Activated CD4-positive, CD25-positive, alpha-beta regulatory T cell (primary cell): ENCODE measurements at places on chromosomes 3 and 15.

- no peak for DNase-seq
Measured at GRCh38 chr3:52490939-52491526, 4.1 kb upstream of the STAB1 start.

GRCh38 chr15:63212050-63213004 is 22.9 kb downstream of the RAB8B start:
- DNase-seq: no peak

DNA sequence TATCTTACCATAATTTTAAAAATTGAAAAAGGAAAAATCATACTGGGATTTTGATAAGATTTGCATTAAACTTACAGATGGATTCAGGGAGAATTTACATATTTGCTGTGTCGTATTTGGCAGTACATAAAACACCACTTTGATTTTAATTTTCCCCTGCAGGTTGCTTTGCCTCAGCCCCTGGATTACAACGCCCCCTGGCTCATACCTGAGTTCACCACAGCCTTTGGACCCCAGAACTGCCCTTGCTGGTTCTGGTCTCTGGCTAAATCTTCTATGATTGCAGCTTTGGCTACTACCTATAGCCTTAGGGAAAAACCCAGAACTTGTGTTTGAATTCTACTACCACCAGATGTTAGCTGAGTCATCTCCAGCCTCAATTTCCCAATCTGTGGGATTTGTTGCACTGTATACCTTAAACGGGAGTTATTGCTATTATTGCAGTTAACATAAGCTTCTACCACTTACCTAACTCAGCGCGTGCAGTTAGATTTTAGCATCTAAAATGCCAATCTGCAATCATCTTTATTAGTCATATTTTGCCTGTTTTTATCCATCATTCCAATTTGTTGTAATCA is 315.7 kb upstream of the GADL1 start:
- no peak for DNase-seq

DNA sequence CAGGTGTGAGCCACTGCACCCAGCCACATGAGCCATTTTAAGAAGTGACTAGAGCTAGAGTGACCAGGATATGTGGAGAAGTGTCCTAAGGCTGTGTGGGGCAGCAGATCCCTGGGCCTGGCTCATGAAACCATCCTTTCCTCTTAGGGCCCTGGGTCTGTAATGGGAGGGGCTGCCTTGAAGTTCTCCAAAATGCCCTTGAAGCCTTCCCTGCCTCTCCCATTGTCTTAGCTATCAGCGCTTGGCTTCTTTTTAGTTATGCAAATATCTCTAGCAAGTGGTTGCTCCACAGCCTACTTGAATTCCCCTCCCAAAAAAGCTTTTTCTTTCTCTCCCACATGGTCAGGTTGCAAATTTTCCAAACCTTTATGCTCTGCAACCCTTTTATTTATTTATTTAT is 112.4 kb upstream of the SPATA16 start:
- no peak for DNase-seq

GRCh38 chr3:57876632-57877031 is 120.5 kb downstream of the SLMAP start:
- no peak for DNase-seq

- DNase-seq: no peak
Measured at GRCh38 chr3:196948442-196949284, 6.3 kb upstream of the NCBP2 start.

GRCh38 chr3:124768812-124769211 is 38.6 kb downstream of the UMPS start:
- no peak for DNase-seq

GRCh38 chr3:23480329-23480714 is 277.2 kb downstream of the UBE2E2 start:
- DNase-seq: no peak

- DNase-seq: no peak
Measured at GRCh38 chr3:2838546-2839157, 271.5 kb downstream of the IL5RA start.

DNA sequence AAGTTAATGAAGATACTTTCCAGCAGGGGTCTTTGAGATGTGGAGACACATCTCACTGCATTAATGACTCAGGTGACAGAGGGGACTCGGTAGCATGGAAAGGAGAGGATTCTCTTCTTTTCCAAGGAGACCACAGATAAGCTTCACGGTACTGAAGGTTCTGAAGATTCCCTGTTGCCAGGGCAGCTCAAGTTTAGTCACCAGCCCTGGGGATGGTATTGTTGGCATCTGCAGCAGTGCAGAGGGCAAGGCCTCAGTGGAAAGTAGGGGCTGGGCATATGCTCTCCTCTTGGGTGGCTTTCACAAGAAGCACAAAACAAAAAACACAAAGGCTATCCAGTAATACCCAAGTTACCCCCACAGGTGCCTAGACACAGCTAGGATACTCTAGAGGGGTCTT is 38.0 kb upstream of the MRPL3 start:
- no peak for DNase-seq

GRCh38 chr3:30578986-30579579 is 27.3 kb upstream of the TGFBR2 start:
- no peak for DNase-seq

DNA sequence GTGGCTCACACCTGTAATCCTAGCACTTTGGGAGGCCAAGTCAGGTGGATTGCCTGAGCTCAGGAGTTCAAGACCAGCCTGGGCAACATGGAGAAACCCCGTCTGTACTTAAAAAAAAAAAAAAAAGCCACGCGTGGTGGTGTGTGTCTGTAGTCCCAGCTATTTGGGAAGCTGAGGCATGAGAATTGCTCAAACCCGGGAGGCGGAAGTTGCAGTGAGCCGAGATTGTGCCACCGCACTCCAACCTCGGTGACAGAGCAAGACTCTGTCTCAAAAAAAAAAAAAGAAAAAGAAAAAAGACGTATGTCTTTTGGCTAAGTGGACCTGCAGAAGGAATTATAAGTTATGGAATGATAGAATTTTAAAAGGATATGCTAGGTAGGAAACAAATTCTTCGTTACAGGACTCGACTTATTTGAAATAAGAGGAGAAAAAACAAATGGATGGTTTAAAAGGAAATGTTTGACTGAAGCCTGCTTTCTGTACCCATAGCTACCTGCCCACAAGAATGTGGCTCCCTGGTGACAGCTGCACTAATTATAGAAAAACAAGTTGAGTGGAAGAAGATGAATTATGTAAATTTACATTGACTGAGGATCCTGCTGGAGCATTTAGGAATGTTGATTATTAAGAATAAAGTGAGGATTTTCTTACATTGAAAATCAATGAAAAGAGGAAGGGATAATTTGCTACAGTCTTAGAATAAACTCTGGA is 36.0 kb upstream of the SKIL start:
- no peak for DNase-seq

DNA sequence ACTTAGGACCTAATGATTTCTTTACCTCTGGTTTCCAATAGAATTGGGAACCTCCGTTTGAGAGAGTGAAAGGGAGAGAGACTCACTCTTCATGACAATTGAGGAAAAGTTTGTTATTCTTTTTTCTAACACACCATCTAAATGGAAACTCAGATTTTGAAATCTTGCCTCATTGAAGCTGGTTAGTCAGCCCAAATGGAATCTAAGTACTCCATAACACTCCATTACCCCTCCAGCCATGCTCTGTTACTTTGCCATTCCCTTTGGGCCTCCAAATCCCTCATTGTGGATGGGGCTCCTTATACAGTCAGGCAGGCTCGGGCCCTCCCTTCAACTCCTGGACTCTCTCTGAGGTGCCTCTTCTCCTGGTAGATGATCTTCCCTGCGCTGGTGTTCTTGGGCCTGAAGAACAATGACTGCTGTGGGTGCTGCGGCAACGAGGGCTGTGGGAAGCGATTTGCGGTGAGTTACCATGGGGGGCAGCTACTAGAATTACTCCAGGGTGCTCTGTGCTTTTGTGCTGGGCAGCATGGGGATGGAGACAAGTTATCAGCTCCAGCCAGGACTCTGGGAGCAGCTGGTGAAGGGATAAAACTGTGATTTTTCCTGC is 1.1 kb downstream of the TM4SF4 start:
- no peak for DNase-seq

DNA sequence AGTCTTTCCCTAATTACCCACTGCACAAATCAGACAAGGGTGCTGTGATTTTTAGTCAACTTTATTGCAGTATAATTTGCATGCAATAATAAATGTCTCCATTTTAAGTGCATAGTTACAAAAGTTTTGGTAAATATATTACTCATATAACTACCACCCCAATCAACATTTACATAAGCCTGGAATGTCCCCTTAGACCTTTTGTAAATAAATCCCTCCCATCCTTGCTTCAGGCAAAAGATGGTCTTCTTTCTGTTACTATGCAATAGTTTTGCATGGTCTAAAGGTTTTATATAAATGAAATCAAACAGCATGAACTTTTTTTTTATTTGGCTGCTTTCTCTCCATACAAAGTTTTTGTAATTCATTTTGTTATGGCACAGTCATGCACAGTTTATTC is 235.4 kb downstream of the PYDC2 start:
- DNase-seq: no peak

- DNase-seq: no peak
Measured at GRCh38 chr3:66480666-66481065, 20.2 kb downstream of the LRIG1 start.

GRCh38 chr3:16264174-16264707 is 502 bp downstream of the DPH3 start:
- no peak for DNase-seq

DNA sequence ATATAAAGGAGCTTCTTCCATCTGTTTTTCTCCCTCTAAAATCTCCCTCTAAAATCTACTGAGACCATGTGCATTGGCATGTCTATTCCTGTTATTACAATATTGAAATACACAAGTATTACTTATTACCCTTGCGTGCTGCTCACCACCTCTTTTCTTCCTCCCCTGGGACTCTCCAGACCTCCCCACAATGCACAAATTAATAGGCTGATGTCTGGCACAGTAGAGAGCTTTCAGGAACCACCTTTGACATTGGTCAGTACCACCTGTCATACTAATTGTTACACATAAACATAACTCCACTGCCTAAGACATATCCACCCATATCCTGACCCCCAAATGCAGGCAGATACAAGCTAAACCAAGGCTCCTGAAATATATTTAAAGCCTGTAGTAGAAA is 722.6 kb downstream of the FHIT start:
- DNase-seq: no peak

DNA sequence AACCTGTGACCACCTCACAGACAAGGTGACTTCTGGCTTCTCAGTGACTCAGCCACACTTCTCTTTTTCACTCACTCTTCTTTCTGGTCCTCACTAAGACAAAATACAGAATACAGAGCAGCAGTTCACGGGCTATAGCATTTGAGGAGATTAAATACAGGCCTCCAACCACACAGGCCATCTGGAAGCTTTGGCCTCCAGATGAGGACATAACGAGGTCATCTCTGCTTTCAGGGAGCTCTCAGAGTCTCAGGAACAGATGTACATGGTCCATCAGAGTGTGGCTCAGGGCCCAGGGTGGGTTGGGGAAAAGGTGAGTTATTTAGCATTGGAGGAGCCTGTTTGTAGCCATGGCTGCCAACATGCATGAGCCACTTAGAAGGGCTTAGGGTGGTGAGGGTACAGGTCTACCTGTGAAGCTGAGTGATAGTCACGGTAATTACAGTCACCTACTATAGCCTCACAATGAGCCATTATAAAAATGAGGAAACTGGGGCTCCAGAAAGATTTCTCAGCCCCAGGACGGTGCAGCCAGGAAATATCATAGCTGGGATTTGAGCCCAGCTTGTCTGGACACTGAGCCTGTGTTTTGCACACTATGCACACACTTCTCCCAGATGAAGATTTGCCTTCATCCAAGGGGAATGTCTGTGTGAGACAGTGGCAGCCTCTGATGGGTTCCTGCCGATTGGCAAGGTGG is 159.8 kb upstream of the CTDSPL start:
- no peak for DNase-seq

DNA sequence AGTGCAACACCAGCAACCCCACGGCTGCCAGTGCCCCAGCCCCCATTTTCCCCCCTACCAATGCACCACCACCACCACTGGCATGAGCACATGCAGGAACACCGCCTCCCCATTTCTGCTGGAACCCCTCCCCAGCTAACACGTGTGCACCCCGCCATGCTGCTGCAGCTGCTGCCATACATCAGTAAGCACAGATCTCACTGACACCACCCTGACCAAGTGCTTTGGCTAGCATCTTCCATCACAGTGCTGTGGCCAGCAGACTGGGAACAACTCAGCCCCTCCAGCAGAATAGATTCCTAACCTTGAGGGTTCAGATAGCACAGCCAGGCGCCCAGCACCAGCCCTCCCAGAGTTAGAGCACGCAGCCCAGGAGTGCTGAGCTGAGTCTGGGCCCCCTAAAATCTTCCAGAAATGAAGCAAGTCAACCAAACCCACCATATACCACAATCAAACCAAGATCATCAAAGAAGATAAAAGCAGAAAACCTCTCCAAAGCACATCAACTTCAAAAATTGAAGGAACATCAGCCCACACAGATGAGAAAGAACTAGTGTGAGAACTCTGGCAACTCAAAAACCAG is 81.2 kb upstream of the CDV3 start:
- DNase-seq: no peak

GRCh38 chr3:42351207-42351606 is 59.2 kb downstream of the LYZL4 start:
- no peak for DNase-seq

DNA sequence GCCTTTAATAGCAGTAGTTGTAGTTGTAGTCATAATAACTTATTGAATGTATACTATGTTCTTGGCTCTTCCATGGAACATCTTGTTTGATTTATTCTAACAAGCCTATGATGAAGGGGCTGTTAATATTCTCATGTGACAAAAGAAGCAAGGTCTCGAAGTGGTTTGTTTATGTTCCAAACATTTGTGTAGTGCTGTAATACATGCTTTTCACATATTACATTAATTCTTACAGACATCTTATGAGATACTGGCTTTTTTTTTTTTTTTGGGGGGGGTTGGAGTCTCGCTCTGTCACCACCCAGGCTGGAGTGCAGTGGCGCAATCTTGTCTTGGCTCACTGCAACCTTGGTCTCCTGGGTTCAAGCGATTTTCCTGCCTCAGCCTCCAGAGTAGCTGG is 252.3 kb downstream of the PTPRG start:
- no peak for DNase-seq

GRCh38 chr3:107676469-107677309 is 153.9 kb downstream of the BBX start:
- no peak for DNase-seq

DNA sequence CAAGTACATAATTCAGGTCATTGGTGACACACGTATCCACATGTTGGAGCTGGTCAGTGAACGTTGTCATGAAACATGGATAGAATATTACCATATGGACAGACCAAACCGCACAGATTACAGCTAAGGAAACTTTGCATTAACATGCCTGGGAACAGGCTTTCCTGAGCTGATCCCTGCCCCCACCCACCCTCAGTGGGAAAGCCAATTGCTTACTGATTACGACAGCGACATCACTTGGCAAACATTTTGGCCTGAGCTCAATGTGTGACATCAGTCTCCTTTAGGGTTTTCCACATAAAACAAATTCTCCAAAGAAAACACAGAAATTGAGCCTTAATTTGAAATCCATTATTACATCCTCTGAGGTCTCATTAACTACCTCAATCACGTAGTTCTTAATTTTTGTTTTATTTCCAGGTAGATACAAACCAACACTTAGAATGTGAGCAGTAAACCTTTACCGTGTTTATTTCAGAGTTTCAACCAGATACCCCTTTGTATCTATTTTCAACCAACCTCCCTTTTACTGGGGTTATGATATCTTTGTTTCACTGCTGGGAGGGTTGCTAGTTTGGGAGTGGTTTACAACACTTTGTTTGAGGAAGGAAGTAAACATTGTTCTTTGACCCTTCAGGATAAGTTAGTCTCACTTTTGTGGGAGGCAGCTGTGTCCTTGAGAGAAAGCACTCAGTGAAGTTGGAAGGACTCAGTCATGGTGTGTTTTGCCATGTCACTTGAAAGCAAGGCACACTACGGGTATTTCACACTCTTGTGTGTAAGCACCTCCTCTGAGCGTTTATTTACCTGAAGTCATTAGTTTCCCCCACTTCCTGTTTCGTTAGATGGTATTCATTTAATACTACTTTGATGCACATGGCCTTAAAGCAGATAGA is 103.1 kb downstream of the CMSS1 start:
- no peak for DNase-seq
